ENCODE measurements at places on chromosomes 16 and 17. TPM values are rescaled to one million over a fixed set of nuclear protein-coding genes. Genes with fewer than 3 reads are reported as not detected.

The EPX gene
- total RNA-seq, result 0.27 TPM

DNA sequence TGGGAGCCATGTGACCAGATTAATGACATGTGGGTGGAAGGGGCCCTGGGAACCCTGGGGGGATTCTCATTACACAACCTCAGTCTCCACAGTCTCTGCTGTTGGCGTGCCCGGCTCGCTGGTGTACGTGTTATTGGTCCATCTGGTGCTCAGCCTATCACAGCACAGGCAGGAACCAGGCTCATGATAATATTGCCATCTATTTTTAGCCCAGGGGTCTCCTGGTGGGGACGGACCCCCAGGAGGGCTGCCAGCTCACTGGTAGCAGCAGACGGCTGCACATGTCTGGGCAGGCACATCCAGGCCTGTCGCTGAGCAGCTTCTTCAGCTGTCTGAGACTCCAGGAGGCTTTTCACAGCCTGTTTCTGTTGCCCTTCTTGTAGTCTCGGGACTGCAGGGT is 123.8 kb downstream of the RAB11FIP4 start:
- peak; percentile 39 for ATAC-seq

DNA sequence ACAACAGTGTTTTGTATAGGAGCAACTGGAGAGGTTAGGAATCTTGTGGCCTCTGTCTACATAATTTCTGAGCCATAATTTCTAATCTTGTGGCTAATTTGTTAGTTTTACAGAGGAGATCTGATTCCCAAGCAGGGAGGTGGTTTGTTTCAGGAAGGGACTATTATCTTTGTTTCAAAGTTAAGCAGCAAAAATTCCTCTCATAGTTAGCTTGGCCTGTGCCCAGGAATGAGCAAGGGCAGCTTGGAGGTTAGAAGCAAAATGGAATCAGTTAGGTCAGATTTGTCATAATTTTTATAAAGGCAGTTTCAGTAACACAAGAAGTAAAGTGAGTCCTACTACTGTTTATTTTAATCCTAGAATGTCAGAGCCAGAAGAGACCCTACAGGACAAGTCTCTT is 2.0 kb upstream of the RDM1 start:
- ATAC-seq, result no peak

- no peak for ATAC-seq
Observed at GRCh38 chr17:39126436-39126835, 25.0 kb downstream of the PLXDC1 start.

The SHPK gene
- 9.8 TPM for total RNA-seq

The HOXB6 gene
- 6.7 TPM for total RNA-seq

DNA sequence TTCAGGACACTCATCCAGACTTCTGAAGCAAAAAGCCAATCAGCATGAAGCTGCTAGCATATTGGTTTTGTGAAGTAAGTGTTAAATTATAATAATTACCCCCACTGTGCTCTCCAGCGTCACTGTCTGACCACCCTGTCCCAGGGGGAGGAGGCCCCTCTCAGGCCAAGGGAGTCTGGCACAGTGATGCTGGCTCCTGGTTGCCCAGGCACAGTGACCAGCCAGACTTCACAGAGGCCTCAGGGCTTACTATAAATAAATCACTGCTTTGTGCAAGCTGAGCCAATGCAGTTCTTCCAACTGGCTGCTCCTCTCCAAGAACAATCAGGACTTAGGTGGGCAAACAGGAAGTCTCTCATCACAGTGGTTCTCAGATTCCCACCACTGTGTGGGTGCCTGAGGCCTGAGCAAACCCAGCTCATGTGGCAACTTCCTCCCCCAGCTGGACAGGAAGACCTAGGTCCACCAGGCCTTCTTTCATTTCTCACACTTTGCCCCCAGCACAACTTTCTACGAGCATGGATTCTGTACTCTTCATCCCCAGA is 1.7 kb upstream of the DBNDD1 start:
- ATAC-seq, result no peak

- ATAC-seq, result no peak
Observed at GRCh38 chr16:72191551-72191950, 19.6 kb upstream of the PMFBP1 start.

DNA sequence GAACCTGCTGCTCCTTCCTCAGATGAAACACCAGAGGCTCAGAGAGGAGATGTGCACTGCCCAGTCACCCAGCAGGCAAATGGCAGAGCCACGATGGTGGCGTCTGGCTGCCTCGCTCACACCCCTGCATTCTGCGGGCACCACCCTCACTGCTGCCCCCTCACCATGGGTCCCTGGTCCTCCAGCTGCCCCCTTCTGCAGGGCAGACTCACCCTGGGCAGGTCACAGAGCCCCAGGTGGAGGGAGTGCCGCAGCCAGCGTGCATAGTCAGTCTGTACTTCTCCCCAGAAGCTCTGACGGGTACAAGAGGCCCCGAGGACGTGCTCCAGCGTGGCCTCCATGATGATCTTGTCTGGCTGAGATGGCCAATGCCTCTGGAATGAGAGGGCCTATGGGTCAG is 52.9 kb downstream of the RMI2 start:
- ATAC-seq, result no peak

The SULT1A2 gene
- total RNA-seq, result 1.4 TPM

The SDR42E1 gene
- 0.10 TPM for total RNA-seq

- ATAC-seq, result no peak
Observed at GRCh38 chr17:48100591-48101011, 677 bp downstream of the CBX1 start.

The ZNF276 gene
- total RNA-seq, result 15.6 TPM

The KRT20 gene
- not detected for total RNA-seq

- ATAC-seq, result no peak
Observed at GRCh38 chr17:41663451-41664171, 25.1 kb upstream of the EIF1 start.

DNA sequence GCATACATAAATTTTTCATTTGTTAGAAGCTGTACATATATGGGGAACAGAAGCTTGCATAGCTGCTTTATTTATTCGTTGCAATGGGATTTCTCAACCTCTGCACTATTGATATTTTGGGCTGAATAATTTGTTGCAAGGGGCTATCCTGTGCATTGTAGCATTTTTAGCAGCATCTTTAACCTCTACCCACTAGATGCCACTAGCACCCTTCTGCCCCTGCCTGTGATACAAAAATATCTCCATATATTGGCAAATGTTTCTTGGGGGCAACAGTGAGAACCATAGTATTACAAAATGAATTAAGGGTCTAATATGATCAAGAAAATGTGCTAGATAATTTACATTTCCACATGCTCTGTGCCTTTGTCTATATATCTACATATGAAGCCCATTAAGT is 1401.0 kb downstream of the CDH11 start:
- ATAC-seq, result no peak

DNA sequence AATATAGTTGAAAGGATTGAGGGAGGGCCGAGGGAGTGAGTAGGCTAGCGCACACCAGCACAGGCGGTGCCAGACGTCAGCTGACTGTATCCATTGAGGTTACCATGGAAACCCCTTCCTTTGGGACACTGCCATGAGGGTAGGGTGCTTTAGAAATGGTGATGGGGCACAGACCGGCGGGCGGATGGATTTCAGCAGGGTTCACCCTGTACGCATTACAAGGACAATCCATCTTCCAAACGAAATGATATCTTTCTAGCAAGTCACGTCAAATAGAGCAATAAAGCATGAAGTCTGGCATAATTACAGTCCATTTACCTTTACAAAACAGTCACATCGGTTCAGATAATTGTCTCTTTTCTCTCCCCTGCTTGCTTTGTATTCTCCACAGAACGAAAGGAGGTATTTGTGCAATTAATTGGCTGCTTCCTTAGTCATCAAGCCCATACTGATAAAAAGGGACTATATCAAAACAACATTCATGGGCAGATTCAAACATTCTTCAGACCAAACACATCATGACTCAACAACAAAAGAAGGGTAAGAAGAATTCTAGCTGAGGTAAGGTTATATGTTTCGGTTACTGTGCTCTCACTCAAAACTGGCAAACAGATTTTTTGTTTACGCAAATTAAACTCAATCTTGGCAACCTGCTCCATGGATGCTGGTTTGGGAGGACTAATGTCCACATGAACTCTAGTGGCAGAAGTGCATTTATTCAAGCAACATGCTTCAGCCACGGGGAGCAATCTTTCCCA is 140.6 kb downstream of the CDK5R1 start:
- no peak for ATAC-seq
